ENCODE measurements at places on chromosomes 13 and 19.

- peak; percentile 1 for DNase-seq
These were observed 51.1 kb downstream of the TNFRSF19 start for GRCh38 chr13:23621316-23621645.

GRCh38 chr19:2462635-2463421 is 6.1 kb upstream of the LMNB2 start:
- DNase-seq: no peak

DNA sequence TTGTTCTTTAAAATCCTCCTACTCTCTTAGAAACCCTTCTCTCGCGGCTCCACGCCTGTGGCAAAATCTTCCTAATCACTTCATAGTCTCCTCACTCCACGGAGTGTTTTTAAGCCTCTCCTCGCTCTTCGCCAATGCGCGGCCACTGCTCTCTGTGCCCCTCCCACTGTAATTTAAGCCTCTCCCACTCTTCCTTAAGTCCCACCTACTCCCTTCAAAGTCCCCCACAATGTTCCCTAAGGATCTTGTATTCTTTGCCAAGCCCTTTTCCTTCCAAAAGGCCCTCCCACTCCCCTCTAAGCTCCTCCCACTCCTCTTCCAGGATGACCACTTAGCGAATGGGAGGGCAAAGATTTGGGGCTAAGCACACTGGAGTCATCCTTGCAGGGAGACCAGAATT is 1.3 kb downstream of the FIZ1 start:
- DNase-seq: no peak

- no peak for DNase-seq
These were observed 757 bp downstream of the WASF3 start for GRCh38 chr13:26558074-26558805.

DNA sequence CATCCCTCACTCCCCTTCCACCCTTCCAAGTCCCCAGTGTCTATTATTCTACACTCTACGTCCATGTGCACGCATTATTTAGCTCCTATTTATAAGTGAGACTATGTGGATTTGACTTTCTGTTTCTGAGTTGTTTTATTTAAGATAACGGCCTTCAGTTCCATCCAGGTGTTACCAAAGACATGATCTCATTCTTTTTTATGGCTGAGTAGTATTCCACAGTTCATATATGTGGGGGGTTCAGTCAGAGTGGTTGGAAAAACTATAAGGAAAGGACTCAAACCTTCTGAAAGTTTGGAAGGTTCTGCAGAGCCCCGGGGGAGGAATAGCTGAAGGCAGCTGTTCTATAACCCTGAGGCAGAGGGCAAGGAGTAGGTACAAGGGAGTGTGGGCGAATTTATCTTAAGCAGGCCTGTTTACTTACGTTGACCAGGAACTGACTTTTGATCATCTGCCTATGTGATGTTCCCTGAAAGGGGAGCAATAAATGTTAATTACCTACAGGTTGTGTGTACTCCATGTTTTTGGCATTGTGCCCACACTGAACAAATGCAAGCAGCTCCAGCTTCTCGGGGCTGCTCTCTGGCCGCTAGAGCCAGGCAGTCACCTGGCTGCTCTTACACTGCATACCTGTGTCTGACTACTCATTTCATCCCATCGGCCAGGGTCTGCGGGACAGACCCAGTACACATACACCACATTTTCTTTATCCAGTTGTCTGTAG is 13.5 kb upstream of the ADGRE1 start:
- DNase-seq: no peak

DNA sequence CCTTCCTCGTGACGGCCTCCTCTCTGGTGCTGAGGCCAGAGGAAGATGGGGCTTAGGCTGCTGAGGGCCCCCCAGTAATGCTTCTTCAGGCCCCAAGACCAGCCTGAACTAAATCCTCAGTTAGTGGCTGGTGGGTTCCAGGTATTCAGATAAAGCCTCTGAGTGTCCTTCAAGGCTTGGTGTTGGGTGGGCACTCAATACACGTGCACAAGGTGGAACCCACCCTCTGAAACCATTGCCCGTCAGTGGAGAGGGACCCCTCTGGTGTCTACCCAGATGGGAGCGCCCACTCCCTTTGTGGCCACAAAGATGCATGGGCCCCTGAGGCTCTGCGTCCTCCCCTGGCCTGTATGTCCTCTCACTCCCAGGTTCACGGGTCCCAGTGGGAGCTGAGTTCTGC is 79.0 kb downstream of the IER2 start:
- no peak for DNase-seq

DNA sequence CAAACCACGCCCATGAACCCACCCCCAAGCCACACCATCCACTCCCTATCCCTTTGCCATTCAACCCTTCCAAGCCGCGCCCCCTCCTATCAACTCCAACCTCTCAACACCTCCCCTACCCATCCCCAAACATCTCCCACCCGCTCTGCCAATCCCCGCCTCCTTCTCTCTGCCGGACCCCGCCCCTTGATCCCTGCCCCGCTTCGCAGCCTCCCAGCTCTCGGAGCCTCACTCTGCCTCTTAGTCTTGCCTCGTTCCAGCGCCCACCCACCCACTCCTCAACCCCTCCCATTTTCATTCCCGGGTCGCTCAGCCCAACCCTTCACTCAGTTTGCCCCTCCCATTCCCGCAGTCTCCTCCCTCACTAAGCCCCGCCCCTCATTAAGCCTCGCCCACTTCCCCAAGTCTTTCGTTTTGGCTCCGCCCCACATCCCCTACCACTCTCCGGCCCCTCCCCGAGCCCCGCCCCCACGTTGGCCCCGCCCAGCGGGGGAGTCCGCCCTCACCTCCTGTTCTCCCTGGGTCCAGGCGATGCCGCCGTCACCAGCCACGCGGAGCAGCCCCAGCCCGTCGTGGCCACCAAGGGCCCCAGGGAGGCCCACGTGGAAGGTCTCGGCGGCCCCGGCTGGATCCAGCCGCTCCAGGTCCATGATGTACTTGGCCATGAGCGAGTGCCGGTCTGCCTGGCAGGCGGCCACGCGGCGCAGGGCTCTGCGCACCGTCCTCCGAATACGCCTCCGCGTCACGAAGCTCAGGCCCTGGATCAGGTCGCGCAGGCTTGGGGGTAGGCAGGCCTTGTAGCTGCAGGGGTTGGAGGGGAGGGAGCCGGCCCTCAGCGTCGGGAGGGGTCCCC is 5.7 kb downstream of the JAK3 start:
- DNase-seq: peak; percentile 82

- no peak for DNase-seq
These were observed 1.3 kb upstream of the LCP1 start for GRCh38 chr13:46183018-46183946.

DNA sequence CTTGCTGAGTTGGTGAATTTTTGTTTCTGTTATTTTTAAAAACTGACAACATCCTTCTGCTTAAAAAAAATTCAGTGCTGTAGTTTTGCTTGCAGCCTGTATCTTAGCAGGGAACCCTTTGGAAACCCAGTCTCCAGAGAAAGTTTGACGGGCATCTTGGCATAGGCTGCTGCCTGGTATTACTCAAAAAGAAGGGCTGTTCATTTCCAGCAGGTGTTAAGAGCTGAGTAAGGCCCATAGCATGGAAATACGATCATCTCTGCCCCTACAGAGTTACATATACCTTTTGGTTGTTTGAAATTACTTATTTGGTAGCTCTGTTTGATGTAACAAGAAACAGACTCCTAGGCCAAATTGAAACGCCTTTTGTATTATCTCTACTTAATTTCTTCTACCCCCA is 41.5 kb downstream of the URI1 start:
- DNase-seq: no peak

DNA sequence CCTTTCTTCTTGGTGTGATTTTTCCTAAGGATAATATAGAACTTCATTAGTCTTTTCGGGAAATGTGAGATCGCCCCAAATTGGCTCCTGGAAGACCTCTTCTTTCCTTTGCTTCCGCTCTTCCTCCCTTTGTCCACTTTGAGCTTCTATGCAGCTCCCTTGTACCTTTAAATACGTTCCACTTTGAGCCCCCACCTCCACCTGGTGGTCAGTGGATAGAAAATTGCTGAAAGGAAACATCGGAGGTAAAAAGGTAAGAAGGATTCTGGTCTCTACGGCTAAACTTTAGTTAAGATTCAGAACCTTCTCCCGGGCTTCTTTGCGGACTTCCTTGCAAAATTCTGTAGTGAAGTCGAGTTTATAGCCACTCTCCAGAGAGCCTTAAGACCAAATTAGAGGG is 55.0 kb upstream of the TM9SF2 start:
- no peak for DNase-seq

GRCh38 chr19:46715620-46715974 is 1.3 kb downstream of the PRKD2 start:
- DNase-seq: no peak

DNA sequence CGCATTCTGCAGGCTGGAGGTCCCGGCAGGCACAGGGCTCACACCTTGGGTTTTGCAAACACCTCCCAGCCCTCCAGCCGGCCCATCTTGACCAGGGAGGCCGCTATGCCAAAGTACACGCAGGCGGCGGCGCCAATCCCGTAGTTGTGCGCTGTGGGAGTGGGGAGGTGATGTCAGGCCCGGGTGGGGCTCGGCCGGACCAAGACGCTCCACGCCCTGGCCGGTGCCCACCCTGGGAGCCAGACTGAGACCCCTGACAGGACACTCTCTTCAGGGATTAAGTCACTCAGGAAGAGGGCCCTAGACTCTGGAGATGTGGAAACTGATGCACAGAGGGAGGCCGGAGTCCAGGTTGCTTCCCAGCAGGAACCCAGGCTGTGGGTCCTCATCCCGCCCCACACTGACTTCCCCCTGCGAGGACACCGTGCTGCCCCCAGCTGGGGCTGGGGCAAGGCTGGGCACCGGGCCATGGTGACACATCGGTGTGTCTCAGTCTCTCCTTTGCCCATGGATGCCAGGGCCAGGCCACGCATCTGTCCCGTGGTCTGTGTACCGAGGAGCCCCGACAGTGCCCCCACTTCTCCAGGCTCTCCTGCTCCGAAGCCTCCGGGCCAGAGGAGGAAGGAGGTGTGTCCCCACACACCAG is 8.8 kb downstream of the NDUFA11 start:
- DNase-seq: no peak

DNA sequence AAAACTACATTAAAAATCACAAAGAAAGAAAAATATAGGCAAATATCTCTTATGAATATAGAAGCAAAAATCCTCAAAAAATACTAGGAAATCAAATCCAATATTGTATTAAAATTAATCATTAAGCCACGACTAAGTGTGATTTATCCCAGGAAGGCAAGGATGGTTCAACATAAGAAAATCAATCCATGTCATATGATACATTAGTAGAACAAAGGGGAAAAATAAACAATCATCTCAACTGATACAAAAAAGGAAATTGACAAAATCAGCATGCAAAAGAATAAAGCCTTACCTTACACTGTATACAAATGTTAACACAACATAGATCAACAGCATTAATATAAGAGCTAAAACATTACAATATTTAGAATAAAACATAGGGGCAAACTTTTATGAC is 933.3 kb downstream of the PCDH9 start:
- DNase-seq: no peak

GRCh38 chr19:8302357-8302691 is 5.8 kb downstream of the CD320 start:
- no peak for DNase-seq

GRCh38 chr13:63567031-63567430 is 2151.4 kb upstream of the PCDH20 start:
- DNase-seq: no peak

GRCh38 chr13:25674371-25674770 is 302.6 kb downstream of the ATP8A2 start:
- DNase-seq: no peak

GRCh38 chr19:51889934-51890333 is 2.2 kb upstream of the ZNF577 start:
- no peak for DNase-seq

- peak; percentile 85 for DNase-seq
These were observed 13.7 kb upstream of the CREB3L3 start for GRCh38 chr19:4139614-4140236.

GRCh38 chr13:23655321-23655720 is 85.1 kb downstream of the TNFRSF19 start:
- DNase-seq: no peak

DNA sequence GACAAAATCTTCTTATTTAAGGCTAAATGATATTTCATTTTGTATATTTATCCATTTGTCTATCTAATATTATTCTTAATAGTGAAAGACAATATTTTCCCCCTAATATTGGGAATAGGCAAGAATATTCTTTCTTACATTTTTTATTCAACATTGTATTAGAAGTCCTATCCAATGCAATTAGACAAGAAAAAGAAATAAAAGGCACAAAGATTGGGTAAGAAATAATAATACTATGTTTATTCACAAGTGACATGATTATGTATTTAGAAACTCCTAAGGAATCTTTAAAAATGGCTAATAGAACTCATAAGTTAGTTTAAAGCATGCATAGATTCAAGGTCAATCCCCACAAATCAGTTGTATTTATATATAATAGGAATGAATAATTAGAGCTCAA is 11.3 kb upstream of the CRYL1 start:
- DNase-seq: no peak

GRCh38 chr13:95382411-95382810 is 81.2 kb upstream of the ABCC4 start:
- no peak for DNase-seq

GRCh38 chr19:757811-758668 is 7.1 kb downstream of the MISP start:
- no peak for DNase-seq

- DNase-seq: no peak
These were observed 102.0 kb downstream of the MBNL2 start for GRCh38 chr13:97324115-97324514.

Measured in stimulated activated CD4-positive, alpha-beta T cell treated with anti-CD3 and anti-CD28 coated beads, Interleukin-15, amount 100 ng/mL, for 48 hours (primary cell).